ENCODE measurements at places on chromosomes 11 and 22.

DNA sequence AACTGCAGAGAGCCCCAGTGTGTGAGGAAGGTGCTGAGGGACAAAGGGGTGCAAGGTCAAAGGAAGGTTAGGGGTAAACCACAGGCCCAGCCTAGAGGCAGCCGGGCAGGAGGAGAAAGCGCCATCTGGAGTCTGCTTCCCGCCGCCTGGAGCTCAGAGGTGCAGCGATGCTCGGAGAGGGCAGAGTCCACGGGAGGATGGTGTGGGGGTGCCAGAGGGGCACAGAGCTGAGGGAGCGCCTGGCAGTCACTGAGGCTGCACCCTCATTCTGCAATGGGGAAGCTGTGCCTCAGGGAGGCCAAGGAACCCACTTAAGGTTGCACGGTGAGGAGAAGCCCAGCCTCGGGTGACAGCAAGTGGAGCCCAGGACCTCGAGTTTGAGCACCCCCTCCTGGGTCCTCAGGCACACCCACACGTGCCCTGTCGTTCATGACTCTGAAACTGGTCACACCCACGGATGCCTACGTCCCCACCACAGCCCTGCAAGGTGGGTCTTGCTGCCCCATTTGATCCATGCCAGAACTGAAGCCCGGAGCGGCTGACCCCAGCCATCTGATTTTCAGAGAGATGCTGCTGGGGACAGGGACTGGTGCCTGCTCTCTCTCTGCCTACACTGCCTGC lies 1.6 kb downstream of the IL2RB start:
- DNase-seq = peak; percentile 35

DNA sequence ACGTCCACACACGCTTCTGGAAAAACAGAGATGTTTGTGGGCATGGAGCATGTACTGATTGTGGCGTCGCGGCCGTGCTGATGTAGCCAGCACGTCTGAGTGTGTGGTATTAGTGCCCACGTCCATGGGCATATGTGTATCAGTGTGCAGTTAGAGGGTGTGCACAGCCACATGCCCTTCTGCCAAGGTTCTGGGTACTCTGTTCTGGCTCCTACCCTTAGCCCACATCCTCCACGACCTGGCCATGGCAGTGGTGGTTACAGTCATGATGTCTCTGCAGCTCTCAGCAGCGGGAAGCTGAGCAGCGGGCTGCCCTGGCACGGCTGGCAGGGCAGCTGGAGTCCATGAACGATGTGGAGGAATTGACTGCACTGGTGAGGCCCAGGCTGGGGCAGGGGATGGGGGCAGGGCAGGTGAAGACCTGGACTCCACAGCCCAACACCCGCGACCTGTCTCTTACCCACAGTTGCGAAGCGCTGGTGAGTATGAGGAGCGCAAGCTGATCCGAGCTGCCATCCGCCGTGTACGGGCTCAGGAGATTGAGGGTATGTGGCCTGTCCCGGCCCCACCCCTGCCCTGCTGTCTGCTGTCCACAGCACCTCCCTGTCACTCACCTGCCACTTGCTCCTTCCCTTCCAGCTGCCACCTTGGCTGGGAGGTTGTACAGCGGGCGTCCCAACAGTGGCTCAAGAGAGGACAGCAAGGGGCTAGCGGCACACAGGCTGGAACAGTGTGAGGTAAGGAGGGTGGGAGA lies 7.3 kb downstream of the SMTN start:
- no peak for DNase-seq

DNA sequence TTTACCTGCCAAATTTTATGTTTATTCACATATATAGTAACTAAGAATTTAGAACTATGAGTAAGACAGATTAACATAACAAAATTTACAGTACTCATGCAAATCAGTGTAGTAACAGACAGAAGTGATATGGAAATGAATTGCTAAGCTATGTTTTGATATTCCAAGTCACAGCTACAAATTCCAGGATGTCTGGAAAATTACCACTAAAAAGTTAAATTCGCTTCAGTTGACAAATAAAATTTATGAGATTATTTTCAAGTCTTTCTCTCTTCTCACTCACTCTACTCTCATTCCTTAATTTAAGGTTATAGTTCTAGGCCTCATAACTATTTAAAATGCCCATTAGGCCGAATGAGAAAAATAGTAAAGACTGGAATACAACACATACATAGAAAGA lies 18.1 kb downstream of the XKR3 start:
- no peak for DNase-seq

DNA sequence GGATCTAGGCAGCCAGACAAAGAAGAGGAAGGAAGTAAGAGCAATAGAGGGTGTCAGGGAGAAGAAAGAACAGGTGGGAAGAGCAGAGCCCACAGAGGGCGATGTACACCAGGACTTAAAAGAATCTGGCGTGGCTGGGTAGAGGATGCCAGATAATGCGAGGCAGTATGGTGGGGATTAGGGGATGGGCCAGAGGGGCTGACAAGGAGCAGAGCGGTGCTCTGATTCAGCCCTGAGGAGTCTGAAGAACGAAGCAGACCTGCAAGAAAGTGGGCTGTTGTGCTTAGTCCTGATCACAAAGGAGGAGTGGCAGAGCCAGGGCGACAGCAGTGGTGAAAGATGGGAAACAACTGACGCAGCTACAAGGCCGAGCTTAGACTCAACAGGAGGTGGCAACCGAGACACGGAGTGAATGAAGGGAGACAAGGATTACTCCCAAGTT lies 163.7 kb downstream of the LARGE1 start:
- DNase-seq = no peak

- no peak for DNase-seq
Measured at GRCh38 chr22:29670626-29671025, 49.2 kb upstream of the CABP7 start.

DNA sequence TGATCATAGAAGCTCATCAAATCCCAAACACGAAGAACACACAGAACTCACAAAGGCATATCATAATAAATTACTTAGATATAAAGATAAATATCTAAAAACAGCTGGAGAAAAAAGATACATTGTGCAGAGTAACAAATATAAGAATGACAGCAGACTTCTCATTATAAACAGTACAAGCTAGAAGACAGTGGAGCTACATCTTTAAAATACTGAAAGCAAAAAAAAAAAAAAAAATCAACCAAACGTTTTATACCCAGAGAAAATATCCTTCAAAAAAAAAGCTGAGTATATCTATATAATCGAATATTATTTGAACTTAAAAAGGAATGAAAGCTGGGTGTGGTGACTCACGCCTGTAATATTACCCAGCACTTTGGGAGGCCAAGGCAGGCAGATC lies 90.0 kb downstream of the SBF2 start:
- no peak for DNase-seq

- DNase-seq = no peak
Measured at GRCh38 chr11:112253605-112254242, 6.9 kb downstream of the PLET1 start.

DNA sequence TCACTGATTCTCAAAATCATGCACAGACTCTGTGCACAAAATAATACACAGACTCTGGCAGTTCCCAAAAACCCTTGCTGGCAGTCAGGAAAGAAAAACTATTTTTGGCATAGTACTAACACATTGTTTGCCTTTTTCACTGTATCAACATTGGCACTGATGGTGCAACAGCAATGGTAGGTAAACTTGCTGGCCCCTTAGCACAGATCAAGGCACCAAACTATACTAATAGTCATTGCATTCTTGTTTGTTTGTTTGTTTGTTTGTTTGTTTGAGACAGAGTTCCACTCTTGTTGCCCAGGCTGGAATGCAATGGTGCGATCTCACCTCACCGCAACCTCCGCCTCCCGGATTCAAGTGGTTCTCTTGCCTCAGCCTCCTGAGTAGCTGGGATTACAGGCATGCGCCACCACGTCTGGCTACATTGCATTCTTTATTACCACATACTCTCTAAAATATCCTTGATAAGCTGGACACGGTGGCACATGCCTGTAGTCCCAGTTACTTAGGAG lies 81.0 kb upstream of the SLC6A5 start:
- no peak for DNase-seq

DNA sequence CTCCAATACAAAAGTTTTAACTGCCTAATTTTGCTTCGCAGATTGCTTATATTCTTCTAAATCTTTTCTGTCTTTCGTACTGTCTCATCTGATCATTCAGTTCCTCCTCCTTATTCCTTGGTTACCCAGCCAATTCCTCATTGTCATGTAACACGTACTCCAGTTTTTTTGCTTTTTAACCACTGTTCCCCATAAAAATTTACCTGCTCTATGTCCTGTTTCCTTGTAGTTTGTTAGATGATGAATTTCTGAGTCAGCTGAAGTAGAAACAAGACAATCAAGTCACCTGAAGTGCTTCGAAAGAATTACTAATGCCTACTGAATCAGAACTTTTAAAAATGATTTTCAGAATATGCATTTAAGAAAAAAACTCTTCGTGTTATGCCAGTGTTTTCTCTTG lies 150.6 kb downstream of the CNTN5 start:
- DNase-seq = no peak

DNA sequence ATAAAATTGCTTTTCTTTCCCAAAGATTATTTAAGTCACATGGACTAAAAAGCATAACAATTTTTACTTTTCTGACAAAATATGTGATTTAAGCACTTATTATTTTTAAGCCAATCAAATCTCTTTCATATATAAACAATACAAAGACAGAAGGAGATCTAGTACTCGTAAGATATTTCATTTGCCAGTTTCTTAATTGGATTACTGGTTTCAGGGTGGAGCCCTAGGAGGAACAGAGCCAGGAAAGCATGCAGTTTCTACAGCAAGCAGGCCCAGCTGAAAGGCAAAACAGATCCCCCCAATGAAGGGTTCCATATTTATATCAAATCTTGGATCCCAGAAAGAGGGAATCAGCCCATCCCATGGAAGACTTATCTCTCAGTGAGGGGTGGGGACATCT lies 177.0 kb downstream of the KIF18A start:
- DNase-seq = no peak

DNA sequence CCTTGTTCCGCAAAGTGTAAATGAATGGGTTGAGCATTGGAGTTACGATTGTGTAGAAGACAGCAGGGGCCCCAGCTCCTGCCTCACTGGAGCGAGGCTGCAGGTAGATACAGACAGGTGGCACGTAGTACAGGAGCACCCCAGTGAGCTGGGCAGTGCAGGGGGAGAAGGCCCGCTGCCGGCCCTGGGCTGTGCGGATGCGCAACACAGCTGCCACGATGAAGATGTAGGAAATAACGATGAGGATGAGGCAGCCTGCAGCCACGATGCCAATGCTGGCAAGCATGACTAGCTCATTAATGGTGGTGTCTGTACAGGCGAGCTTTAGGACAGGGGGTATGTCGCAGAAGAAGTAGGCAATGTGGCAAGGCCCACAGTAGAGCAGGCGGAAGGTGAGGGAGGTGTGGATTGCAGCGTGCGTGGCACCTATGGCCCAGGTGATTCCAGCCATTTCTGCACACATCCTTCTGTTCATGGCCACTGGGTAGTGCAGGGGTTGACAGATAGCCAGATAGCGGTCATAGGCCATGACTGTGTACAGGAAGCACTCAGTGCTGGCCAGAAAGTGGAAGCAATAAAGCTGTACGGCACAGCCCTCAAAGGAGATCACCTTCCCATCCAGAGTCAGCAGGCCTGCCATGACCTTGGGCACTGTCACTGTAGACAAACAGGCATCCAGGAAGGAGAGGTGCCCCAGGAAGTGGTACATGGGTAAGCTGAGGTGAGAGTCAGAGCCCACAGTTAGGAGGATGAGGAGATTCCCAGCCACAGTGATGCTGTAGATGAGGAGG lies 616 bp downstream of the OR10S1 start:
- DNase-seq = no peak

Measured in germinal center (tissue), 1 donor.